ENCODE measurements at places on chromosomes 7 and 10.
A peak's percentile ranks its signal among the peaks of the same experiment; 100 is the strongest.

DNA sequence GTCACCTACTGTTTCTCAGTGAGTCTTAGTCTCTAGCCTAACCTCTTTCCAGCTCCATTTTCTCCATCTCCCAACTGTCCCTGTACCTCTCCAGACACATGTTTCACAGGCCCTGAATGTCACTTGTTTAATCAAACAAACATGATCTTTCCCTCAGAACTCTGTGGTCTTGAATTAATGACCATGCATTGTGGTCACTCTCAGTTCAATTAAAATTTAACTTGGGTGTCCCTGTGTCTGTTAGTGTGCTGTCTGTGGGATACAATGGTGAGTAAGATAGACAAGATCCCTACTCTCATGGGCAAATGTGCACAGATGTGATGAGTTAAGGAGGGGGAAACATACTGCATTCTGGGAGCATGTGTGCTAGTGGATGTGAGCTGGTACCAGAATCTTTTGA is 65.0 kb downstream of the RBM33 start:
- no peak for DNase-seq

- DNase-seq: no peak
These were observed 217.9 kb downstream of the ARHGAP21 start for GRCh38 chr10:24505759-24506158.

- DNase-seq: no peak
These were observed at the start of gene ITGA8 for GRCh38 chr10:15719899-15720634. Gene ITGA8, minus strand, starts transcription at chr10:15719922. Its CDS starts 151 bp downstream, at chr10:15719771.

DNA sequence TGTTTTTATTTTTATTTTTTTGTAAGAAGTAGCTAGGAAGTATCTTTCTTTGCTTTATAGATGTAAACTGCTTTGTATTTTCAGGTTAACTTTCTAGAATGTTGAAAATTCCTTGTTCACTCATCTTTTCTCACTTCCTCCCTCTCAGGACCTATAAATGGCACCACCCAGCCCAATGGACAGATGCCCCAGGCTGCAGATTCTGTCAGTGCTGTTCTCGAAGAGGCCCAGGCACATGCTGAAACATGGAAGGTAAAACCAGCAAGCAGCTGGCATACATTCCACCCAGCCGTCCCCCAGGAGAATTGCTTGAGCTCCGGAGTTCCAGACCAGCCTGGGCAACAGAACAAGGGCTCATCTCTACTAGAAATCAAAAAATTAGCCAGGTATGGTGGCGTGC is 47.1 kb upstream of the PDSS1 start:
- no peak for DNase-seq

DNA sequence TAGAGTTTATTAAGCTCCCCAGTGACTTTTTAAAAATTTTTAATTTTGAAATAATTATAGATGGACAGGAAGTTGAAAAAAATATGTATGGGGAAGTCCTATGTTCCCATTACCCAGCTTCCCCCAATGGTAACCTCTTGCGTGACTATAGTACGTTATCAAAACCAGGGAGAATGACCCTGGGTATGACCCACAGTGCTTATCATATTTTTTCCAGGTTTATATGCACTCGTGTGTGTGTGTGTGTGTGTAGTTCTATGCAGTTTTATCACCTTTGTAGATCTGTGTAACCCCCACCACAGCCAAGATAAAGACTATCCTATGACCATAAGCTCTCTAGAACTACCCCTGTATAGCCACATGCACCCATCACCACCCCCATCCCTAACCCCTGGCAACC is 72.8 kb downstream of the TBXAS1 start:
- DNase-seq: no peak

- DNase-seq: no peak
These were observed 35.8 kb downstream of the FOXP2 start for GRCh38 chr7:114450431-114450830.

DNA sequence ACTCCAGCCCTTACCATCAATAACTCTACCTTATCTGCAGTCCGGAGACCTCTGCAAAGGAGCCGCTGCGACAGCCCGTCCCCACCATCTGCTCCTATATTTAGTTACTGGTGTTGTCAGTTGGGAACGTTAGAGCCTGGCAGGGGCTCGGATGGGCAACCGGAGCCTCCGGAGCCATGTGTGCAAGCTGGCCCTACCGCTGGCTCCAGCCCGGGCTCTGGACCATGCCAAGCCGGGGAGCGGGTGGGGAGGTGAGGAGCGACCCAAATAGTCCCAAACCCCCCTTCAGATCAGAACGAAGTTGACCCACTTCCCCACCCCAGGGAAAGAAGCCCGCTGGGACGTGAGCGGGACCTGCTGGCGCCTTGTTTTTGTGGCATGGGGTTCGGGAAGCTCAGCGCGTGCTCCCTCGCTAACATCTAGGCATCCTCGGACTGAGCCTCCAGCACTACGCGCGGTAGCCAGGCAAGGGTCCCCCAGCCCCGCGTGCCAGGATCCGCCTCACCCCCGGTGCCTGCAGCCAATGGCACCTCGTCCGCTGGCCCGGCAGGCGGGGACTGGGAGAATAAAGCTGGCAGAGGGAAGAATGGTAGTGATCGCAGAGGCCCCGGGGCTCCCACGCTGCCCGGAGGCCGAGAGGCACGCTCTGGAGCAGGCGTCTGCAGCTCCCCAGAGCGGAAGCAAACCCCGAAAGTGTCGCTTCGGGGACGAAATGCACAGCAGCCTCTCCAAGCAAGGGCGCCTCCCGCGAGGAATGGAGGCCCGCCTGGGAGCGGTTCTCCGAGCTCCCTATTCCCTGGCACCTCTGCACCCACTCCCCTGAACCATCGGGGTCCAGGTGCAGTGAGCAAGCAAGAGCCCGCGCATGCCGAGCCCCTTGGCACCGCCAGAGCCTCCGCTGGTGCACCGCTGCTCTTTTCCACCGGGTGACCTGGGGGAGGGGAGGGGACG is 679 bp downstream of the LRRC20 start:
- no peak for DNase-seq

GRCh38 chr10:97596101-97597082 is 6.9 kb downstream of the C10orf62 start:
- no peak for DNase-seq

- DNase-seq: no peak
These were observed 966.8 kb downstream of the LRMDA start for GRCh38 chr10:76398043-76398710.

DNA sequence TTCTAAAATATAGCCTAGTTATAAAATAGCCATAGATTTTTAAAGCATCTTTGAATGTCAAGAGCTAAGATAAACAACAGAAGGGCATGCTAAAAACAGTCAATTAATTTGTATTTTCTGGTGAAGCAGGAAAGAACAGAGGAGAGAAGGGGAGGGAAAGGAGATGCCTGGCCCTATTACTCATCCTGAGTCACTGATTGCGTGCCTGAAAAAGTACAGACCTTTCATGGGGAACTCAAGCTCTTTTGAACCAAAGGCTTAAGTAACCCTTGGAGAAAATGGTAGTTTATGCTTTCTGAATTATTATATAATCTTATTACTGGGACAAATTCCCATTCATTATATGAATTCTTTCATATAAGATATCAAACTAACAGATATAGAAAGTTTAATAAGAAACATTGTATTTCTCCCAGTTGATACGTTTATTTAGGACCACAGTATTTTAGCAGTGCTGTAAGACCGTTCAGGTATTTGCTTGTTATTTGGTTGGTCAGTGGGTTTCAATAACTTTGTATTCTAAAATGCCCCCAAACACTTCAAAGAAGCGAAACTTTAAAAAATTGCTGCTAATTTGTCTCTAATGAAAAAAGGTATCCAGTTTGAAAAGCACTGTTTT is 151.3 kb downstream of the HGF start:
- DNase-seq: no peak

DNA sequence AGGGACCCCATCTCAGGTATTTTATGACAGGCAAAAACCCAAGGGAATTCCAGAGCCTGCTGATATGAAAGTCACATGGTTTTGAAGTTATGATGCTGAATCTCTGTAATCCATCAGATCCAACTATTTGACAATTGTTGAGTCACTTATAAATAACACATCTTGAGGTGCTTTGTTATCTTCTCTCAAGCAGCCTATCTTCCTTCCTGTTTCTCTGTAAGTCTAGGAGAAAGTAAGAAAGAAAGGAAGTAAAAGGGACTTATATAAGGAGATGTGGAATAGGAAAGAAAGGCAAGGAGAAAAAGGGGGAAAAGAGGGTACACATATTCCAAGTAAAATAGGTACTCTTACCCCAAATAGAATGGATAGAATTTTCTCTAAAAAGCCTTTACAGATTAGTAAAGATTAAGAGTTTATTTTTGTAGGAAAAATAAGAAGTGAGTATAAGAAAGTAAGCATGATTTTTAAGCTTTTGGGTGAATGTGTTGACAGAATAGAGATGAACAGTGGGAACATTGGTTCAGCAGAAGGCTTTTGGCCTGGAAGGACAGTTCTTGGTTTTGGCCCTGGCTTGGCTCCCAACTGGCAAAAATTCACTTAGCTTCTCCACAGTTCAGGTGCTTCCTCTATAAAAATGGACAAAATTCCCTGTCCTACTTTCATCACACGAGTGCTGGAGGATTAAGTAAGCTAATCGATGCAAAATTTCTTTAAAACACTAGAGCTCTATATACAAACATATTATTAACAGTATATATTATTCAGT is 39.6 kb upstream of the ANK3 start:
- DNase-seq: no peak

GRCh38 chr10:128040096-128040495 is 86.1 kb downstream of the MKI67 start:
- DNase-seq: no peak

DNA sequence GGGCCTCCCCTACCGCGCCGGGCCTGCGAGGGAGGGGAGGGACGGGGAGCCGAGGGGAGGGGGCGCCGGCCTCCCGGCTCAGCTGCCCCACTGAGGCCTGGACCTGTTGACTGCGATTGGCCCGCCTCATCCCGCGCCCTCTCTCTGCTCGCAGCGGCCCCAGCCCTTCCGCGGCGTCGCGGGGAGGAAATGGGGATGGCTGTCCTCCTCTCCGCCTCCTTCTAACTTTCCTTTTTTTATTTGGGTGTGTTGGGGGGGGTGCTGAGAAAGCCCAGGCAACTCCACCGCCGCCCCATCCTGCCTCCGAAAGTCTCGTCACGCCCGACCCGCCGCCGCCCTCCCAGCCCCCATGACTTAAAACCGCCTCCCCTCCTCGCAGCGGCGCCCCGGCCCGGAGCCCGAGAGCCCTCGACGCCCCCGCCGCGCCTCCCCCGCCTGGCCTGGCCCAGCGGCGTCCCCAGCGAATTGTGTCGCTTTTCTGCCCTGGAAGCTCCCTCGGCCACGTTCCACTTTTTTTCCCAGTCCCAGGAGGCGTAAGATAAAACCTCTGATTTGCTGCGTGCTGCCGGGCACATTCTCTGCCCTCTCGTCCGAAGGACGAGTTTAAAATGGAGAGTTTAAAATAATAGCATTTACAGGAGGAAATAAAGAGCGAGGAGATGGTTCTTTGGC is 842 bp upstream of the SKIDA1 start:
- DNase-seq: peak; percentile 45

GRCh38 chr10:7750222-7750621 is 37.6 kb downstream of the KIN start:
- no peak for DNase-seq

GRCh38 chr10:10233229-10233628 is 784.4 kb upstream of the CELF2 start:
- DNase-seq: no peak

DNA sequence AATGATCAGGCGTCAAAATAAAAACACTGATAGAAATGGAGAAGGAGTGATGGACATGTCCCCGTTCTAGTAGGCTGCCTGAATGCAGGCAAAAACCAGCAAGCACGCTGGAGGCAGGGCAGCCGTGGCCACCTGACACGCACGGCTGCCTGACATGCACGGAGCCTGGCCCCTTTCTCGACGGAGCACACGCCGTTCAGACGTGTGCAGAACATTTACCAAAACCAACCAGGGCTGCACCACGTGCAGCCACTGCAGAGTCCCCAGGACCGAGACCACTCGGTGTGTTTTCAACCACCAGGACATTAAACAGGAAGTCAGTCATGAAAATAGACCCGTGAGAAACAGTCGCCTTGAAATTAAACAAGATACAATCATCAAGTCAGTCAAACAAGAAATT is 61.9 kb upstream of the NKX6-2 start:
- DNase-seq: no peak

GRCh38 chr7:32150039-32150438 is 79.8 kb upstream of the PDE1C start:
- DNase-seq: no peak

- no peak for DNase-seq
These were observed 1.7 kb downstream of the GPR158 start for GRCh38 chr10:25176421-25176968.
